ENCODE measurements at places on chromosomes 13 and 19.

GRCh38 chr19:30047432-30047831 lies 105.4 kb downstream of the URI1 start:
- DNase-seq: no peak

DNA sequence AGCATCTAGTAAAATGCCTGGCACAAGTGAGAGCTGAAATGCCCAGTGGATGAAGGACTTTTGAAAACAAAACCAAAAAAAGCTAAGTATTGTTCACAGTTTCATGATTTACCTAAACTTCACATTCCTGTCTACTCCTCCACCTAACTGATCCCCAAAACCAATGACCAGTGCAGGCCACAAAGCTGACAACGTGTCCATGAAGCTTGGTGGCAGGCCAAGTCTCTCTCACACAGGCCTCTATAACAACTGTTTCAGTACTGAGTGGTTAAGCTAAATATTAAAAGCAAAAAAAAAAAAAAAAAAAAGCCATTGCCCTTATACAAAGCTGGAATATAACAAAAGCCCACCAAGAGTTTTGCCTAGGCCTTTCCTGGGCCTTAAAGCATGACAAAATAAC lies 36.4 kb downstream of the STK24 start:
- DNase-seq: no peak

- no peak for DNase-seq
Measured at GRCh38 chr13:92379371-92379770, 847.2 kb upstream of the GPC6 start.

DNA sequence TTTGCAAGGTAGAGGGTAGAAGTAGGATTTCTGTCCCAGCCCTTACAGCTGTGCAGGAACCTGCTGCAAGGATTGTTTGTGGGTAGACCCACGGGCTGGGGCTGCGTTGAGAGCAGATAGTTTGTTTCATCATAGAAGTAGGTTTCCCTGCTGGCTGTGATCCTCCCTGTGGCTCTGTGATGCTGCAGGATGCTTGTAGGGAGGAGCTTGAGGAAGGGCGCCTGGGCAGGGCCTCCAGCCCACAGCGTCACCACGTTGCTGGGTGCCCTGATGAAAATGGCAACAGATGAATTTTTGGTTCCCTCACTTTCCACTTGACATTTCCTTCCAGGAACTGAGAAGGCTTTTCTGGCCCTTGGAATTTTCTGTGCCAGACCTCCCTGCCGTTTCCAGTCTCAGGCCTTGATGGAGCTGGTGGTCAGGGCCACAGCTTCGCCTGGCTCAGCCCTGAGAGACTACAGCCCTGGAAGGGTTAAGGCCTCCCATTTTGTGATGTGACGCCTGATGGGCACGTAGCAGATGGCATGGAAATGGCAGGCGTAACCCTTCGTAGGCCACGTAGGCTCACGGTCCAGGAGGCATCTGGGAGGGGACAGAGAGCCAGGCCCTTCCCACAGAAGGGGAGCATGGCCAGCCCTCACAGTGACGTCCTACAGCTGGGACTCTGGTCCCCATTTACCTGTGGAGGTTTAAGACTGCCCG lies 42.2 kb downstream of the GATAD2A start:
- DNase-seq: no peak

GRCh38 chr13:63554157-63554556 lies 2138.5 kb upstream of the PCDH20 start:
- DNase-seq: peak; percentile 1

DNA sequence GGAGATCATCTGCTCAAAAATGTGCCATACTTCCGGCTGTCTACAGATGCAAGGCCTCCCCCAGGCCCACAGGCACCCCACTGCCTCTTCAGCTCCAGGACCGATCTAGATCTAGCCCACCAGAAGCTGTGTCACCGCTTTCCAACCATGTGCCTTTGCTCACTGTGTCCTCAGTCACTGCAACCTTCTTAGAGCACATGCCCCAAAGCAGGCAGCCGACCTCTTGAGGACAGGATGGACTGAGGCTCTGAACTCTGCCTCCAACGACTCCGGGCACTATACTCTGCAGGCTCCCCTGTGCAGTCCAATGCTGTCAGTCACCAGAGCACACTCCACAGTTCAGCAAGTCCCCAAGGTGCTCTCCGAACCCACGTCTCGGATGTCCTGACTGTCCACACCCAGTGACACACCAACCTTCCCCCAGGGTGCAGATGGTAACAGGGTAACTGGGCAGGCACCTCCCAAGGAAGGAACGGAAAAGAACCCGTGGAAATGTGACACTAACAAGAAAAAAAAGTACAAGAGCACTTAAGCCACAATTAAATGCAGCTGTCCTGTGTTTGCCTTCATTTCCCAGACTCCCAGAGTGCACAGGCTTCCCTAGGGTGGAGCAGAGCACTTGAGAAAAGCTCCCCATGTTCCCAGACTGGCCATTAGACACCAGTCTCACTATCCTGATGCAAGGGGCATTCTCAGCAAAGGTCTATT lies 4.8 kb downstream of the STK24 start:
- DNase-seq: peak; percentile 42
